ENCODE measurements at places on chromosomes 7 and 10.
A peak's percentile ranks its signal among the peaks of the same experiment; 100 is the strongest.

GRCh38 chr7:45131891-45132290 lies 20.4 kb upstream of the TBRG4 start:
- no peak for DNase-seq

DNA sequence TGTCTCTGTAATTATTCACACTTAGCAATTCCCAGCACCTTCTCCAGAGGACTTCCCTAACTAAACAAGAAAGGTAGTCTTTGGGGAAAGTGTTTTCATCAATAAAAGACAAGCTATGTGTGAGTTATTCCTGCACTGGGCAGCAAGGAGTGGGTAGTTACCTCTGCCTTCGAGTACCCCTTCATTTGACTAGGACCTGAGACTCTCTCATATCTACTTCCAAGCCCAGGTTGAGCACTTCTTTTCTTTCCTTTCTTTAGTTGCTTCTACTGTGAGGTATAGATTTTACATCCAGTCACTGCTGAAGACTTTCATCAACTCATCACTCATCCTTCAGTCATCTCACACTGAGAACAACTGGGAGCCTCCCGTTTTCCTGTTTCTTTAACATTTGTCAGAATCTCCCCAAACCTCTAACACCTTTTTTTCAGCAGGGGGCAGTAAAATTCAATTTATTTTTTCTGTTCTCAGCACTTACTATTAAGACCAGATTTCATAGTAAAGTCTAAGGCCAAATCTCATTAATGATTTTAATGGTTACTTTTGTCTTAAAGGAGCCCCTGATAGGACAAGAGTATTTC lies 80.1 kb upstream of the PRSS1 start:
- DNase-seq, result no peak

- DNase-seq, result no peak
Observed at GRCh38 chr10:93315246-93315645, 166.9 kb downstream of the MYOF start.

- DNase-seq, result no peak
Observed at GRCh38 chr7:157143788-157144187, 5.1 kb downstream of the UBE3C start.

DNA sequence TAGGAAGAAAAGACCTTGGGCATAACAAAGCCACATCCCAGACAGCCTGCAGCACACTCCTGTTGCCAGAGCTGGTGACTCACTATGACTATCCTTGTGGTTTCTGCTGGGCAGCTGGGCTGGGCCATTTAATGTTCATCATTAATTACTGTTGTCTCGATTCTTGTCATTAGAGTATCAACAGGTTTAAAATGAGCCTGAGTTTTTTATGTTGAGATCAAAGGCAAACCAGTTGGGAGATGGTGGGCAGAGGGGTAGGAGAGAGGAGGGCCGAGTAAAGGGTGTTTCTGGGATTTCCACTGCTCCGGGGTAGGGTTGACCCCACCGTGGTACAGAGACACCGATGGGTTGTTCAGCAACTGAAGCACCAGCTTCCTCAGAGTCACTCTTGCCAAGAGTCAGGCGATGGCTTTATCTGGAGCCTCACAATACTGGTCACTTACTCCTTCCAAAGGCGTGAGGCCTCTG lies 128.7 kb upstream of the LYZL1 start:
- DNase-seq, result no peak

GRCh38 chr10:110827410-110827809 lies 44.3 kb upstream of the PDCD4 start:
- DNase-seq, result no peak

DNA sequence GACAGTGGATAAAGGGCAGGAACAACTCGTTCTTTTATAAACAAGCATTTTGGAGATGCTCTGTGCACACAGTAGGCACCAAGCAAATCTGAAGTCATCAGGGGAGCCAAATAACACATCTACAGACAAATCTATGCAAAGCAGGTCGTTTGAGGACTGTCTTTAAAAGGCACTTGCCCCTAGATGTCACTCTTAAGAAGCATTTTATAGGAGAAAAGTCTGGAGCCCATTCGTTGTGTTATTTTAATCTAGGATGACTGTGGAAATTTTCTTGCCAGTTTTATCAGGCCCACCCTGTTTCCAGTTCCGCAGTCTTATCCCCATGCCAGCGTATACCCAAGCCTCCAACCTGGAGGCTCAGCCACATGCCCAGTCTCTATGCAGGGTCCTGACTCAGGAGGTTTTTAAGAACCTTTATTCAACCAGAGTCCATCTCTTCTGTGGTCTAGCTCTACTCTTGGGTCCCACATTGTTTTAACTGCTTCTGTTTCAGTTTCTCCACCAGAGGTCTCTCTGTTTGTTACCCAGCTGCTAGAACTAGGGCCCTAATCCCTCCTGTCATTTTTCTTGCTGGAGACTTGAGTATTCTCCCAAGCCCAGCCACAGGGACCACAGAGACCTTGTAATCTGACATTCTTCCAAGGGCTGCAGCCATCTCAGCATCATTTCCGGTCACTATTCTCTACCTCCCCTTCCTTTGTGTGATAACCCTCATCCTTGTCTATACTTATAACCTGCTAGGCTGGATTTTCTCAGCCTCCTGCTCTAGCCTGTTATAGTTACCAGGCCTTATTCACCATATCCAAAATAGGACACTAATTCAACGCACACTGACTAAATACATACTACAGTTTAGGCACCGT lies 26.7 kb downstream of the PIK3CG start:
- no peak for DNase-seq

GRCh38 chr10:17454161-17455014 lies at the start of gene ST8SIA6:
TSS of gene ST8SIA6 (minus strand) at chr10:17454595. CDS start at chr10:17454255, 340 bp downstream.
- DNase-seq, result peak; percentile 30

GRCh38 chr10:100660945-100661344 lies 84.4 kb upstream of the PAX2 start:
- no peak for DNase-seq

- DNase-seq, result no peak
Observed at GRCh38 chr10:104486803-104487202, 133.2 kb downstream of the CFAP58 start.

GRCh38 chr7:104656467-104656866 lies 328.1 kb downstream of the LHFPL3 start:
- no peak for DNase-seq

- no peak for DNase-seq
Observed at GRCh38 chr7:106456329-106456728, 171.5 kb upstream of the NAMPT start.

GRCh38 chr7:102823390-102824119 lies 74.8 kb downstream of the FAM185A start:
- no peak for DNase-seq

- no peak for DNase-seq
Observed at GRCh38 chr10:49429458-49429857, 33.6 kb upstream of the DRGX start.

GRCh38 chr10:4527281-4527970 lies 298.6 kb upstream of the AKR1E2 start:
- DNase-seq, result no peak

- no peak for DNase-seq
Observed at GRCh38 chr10:104146882-104147281, 24.9 kb downstream of the SFR1 start.

DNA sequence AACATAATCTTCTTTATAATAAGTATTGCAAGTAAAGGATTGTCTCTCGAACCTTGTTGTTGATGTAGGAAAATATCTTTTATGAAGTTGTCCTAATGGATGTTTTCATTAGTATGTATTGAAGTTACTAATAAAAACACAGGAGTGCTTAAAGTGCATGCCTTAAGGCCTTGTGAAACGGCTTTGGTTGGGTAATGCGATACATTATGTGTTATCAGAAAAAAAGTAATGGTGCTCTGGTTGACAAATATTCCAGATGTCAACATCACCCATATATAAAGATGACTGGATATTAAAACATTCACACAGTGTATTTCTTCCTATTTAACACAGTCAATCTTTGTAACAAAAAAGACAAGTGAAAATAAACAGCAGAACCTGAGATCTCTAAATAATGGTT lies 310.7 kb downstream of the PRKG1 start:
- DNase-seq, result no peak

DNA sequence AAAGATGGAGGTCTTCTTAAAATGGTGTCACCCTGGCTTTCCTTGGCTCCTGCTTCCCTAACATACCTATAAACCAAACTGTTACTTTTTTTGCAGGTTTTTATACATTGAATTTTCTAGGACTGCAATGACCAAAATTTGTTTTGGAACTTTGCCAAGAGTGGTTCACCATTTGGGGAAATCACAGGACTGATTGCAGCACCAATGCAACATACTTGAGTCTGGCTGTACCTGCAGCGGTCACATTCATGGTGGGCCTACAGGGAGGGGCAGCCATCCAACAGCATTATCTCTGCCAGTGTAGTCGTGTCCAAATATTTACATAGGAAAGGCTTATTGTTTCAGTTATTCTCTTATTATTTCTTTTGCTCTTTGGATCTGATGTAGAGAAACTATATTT lies 69.0 kb downstream of the HACD1 start:
- no peak for DNase-seq

DNA sequence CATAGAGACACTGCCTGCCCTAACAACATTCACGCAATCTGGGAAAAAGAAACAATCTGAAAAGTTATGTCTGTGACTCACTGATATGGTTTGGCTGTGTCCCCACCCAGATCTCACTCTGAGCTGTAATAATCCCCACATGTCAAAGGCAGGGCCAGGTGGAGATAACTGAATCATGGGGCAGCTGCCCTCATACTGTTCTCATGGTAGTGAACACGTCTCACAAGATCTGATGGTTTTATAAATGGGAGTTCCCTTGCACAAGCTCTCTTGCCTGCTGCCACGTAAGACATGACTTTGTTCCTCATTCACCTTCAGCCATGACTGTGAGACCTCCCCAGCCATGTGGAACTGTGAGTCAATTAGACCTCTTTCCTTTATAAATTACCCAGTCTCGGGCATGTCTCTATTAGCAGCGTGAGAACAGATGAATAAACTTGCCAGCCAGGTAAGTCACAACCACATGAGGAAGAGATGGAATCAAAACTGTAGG lies 341.5 kb upstream of the AOAH start:
- DNase-seq, result no peak

- no peak for DNase-seq
Observed at GRCh38 chr10:127755753-127756152, 18.8 kb downstream of the FOXI2 start.

DNA sequence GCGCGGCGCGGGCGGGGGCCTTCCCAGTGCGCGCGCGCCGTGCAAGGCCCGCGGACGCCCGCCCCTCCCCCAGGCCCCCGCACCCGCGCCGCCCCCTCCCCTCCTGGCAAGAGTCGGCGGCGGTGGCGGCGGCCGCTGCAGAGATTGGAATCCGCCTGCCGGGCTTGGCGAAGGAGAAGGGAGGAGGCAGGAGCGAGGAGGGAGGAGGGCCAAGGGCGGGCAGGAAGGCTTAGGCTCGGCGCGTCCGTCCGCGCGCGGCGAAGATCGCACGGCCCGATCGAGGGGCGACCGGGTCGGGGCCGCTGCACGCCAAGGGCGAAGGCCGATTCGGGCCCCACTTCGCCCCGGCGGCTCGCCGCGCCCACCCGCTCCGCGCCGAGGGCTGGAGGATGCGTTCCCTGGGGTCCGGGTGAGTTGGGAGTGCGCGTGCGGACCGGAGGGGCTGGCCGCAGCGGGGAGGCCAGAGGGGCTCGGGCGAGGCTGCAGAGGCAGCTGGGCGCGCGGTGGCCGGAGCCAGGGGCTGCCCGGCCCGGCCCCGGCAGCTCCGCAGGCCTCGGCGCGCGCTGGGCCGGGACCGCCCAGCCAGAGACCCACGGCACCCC lies at the start of gene BMPR1A:
TSS of gene BMPR1A (plus strand) at position 109 of the 602 bp plus-strand sequence. CDS start 119,400 bp downstream, outside the sequence.
- peak; percentile 1 for DNase-seq

DNA sequence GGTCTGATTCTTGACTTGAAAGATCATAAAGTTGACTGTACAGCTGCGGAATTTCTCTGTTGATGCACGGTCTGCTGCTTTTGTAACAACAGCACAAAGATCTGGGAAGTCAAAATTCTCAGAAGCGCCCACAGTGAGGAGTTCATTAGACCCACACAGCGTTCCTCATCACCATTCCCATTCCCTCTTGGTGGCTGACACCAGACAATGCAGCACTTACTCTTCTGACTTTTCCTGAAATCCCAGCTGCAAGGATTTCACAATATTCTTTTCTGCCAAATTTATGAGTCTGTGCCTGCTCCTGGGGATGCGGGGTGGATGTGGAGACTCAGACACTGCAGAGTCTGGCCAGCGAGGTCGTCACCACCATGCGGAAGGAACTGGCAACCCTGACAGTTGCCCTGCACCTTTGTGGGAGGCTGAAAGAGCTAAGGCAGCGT lies 233.9 kb downstream of the FANK1 start:
- no peak for DNase-seq

DNA sequence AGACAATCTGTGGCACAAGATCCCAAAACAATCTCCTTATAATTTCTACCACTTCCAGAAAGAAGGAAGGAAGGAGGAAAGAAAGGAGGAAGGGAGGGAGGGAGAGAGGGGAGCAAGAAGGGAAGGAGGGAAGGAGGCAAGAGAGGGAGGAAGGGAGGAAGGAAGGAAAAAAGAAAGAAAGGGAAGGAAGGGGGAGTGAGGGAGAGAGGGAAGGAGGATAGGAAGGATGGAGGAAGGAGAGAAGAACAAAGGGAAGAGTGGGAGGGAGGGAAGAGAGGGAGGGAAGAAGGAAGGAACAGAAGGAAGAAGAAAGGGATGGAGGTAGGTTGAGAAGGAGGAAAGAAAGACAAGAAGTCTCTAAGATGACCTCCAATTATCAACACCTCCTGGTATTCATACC lies 185.5 kb upstream of the NFE2L3 start:
- DNase-seq, result no peak

DNA sequence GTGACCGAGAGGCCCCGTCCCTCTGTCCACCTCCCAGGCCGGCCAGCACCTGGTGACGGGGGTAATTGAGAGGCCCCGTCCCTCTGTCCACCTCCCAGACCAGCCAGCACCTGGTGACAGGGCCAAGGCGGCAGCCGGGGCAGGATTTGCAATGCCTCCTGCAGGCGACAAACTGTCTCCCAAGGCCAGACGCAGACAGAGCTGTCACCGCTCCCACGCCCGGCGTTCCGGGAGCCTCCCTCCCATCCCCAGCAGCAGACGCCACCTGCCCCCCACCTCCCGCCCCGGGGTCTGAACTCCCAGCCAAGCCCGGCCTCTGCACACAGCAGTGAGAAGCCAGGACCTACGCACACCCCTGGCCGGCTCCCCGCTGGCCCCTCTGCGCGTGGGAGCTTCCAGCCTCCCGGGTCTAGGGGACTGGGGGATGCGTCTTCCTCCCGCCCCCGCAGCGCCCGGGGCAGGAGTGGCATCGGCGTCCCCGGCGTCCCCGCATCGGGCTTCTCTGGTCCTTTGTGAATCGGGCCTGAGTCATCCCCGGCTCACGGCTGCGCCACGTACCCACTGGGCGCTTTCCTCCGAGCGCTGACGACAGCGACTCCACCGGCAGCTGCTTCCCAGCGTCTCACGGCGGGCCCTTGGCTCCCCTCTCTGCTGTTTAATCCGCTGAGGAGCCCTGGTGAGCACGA lies 95.1 kb upstream of the DIP2C start:
- DNase-seq, result peak; percentile 41

- DNase-seq, result no peak
Observed at GRCh38 chr7:65509368-65510186, 135.9 kb downstream of the ZNF92 start.
